ENCODE measurements at places on chromosomes 5 and 9. TPM values are rescaled to one million over a fixed set of nuclear protein-coding genes. Genes with fewer than 3 reads are reported as not detected.

KCNV2 gene
- total RNA-seq = not detected

MYMK gene
- not detected for total RNA-seq

ADAMTS19 gene
- total RNA-seq = 0.08 TPM

PCDHGA8 gene
- 0.51 TPM for total RNA-seq

IL7R gene
- total RNA-seq = 0.44 TPM

DNA sequence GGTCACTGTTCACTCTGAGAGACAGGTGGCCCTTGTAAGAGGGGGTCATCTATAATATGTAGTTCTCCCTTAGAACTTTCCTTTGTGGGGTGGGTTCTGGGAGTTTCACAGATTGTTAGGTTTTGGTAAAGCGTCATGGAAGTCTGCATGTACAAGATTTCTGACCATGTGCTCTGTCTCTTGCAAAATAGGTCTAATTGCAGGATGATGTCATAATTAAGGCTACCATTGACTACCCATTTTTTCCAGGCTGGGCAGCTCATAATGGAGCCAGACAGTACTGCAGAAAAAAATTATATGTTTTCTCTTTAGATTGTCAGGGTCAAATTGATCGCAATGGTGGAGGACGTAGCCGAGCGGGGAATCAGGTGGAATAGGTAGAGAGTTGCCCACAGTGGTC lies 3.7 kb upstream of the GM2A start:
- H3K4me3 ChIP-seq = no peak overlapping the region
- no peak for DNase-seq
- H3K4me1 ChIP-seq = peaks cover 14% of the 10 kb centered on the region
- no peaks in the 10 kb centered on the region for H3K36me3 ChIP-seq
- H3K27me3 ChIP-seq = peaks cover 22% of the 10 kb centered on the region

DNA sequence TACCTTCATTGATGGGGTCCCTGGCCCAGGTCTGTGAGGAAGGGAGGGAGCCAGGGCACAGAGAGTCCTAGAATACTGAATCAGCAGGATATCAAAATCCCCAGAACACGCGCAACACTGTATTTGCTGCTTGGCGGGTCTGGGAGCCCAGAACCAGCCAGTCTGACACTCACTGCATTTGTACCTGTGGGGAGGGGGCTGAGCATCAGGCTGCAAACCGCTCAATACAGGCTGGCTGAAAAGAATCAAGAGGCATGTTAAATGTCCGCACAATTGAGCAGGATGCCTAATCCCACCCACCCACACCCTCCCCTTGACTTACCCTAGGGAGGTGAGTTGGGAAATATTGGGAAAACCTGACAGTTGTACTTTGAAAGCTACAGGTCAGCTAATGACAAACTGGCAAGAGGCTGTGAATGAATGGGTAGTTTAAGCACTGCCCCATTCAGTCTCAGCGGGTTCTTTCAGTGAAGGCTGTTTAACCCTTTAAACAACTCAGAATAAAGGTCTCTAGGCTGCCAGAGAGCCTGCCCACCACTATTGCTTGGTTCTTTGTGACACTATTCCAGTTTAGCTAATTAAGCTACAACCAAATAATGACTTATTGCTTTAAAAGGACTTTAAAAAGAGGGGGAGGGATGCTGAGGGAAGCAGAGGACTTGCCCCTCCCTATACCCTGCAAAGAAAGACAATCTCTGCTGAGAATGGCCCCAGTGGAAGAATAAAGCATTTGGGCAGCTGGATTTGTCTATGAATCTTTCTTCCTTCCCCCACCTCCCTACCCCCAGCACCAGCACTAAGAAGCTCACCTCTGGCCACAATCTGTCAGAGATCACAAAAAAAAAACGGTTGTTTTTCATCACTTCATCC lies 5.0 kb downstream of the SPRY4 start:
- H3K27ac ChIP-seq = peak overlapping the region; percentile 68
- no peaks in the 10 kb centered on the region for H3K27me3 ChIP-seq
- H3K4me1 ChIP-seq = peaks cover 73% of the 10 kb centered on the region
- peak overlapping the region; percentile 56 for H3K4me3 ChIP-seq
- DNase-seq = no peak
- H3K36me3 ChIP-seq = no peaks in the 10 kb centered on the region

DNA sequence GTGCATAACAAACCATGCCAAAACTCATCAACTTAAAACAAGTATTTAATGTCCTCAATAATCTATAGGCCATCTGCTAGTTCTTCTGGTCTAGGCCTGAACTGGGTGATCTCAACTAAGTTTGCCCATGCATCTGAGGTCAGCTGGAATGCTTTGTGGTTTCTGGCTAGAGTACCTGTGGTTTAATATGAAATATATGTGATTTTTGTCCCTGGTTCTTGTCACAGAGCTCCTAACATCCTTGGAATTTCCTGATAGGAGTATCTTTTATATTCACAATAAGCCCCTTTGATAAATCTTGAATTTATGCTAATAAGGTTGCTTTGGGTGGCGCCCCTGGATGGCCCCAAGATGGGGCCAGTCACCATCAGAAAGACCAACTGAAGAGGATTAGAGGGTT lies 535.9 kb downstream of the DNAH5 start:
- H3K36me3 ChIP-seq = no peaks in the 10 kb centered on the region
- no peak for DNase-seq
- H3K27ac ChIP-seq = no peak overlapping the region
- no peaks in the 10 kb centered on the region for H3K4me1 ChIP-seq

DNA sequence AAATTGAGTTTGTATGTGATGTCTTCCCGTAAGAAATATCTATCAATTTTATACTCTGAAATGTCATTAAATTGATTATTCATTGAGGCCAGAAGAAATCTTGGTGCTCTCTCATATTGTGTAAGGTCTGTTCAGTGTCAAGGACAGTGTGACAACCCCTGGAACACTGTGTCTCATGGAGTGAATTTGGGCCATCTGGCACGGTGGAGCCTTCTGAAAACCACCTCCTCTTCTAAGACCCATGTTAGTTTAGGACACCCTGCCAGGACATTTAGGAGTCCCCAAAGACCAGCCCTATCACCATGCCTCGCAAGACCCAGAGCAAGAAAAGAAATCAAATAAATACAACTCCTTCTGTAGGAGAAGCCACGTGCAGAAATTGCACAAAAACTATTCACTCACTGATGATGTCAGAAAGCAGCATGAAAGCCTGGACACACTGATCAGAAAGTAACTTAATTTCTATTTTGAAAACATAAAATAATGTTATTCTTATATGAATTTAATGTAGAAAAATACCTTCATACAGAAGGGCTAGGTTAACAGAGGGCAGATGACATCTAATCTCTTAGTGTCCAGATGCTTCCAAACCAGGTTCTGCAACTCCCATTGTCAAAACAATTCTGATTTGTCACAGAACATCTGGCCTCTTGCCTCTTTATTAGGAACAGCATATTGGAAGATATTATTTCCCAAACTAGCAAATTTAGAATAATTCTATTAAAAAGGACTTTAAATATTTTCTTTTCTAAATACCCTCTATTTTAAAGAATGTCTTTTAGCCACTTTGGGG lies 298.8 kb downstream of the NR2F1-AS1 start:
- no peaks in the 10 kb centered on the region for H3K27me3 ChIP-seq
- no peak overlapping the region for H3K27ac ChIP-seq
- H3K4me3 ChIP-seq = no peak overlapping the region
- peaks cover 5% of the 10 kb centered on the region for H3K36me3 ChIP-seq
- H3K4me1 ChIP-seq = peaks cover 16% of the 10 kb centered on the region

DNA sequence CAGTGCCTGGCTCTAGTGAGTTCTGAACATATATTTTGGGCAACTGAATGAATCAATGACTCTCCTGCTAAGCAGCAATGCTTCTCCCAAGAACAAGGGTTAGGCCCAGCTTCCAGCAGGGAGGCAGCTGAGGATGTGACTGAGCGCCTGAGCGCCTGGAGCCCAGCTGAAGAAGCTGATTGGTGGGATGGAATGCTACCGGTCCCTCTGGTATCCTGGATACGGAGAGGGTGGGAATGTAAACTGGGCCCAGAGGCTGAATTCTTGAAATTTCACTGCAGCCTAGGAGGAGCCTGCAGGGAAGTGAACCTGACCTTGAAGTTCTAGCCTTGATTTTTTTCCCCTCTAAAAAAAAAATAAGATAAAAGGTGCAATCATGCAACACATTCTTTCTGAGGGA lies 43.2 kb downstream of the WWC1 start:
- DNase-seq = no peak
- H3K27ac ChIP-seq = peak overlapping the region; percentile 50
- H3K4me3 ChIP-seq = no peak overlapping the region
- no peaks in the 10 kb centered on the region for H3K27me3 ChIP-seq
- H3K4me1 ChIP-seq = peaks cover 15% of the 10 kb centered on the region

DNA sequence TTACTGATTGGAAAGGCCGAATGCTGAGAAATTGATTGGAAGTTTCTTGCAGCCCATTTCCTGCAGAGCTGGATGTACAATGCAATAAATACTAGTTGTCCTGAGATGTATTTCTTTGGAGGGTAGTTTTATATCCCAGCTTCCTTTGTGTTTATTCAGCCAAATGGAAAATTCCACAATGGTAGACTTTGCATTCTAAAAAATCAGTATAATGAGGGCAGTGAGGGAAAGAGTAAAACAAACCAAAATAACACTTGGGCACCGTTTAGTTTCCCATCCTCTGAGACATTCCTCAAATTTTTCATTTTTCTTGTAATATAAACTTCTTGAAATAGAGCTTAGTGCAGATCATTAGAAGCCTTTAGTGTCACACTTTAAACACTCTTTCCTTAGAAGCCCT lies 379.4 kb downstream of the EBF1 start:
- DNase-seq = no peak
- peak overlapping the region; percentile 80 for H3K27ac ChIP-seq
- H3K4me1 ChIP-seq = peaks cover 72% of the 10 kb centered on the region
- H3K36me3 ChIP-seq = peaks cover 30% of the 10 kb centered on the region
- H3K27me3 ChIP-seq = no peaks in the 10 kb centered on the region
- H3K4me3 ChIP-seq = no peak overlapping the region

- H3K4me1 ChIP-seq = peaks cover 10% of the 10 kb centered on the region
- no peak for DNase-seq
- peak overlapping the region; percentile 5 for H3K27ac ChIP-seq
- H3K4me3 ChIP-seq = no peak overlapping the region
- H3K36me3 ChIP-seq = no peaks in the 10 kb centered on the region
These were observed 9.6 kb upstream of the FSD1L start for GRCh38 chr9:105438141-105438806.

DNA sequence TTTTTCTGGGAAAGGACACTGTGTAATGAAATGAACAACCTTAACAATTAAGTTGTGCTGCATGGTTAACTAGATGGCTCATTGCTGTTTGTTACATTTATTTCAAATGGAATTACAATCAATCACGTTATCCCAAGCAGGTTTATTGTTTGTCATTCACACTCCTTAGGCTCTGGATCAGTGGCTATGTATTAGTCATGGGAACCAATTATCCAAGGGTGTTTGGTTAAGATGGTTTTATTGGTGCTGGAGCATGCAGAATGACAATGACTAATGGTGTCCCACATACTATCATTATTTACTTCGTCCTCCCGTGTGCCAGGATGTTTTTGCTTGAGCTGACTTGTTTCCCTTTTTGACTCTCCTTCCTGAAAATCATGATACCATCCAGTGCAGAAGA lies 10.6 kb upstream of the TRPC7 start:
- no peak for DNase-seq
- H3K4me3 ChIP-seq = no peak overlapping the region
- H3K27me3 ChIP-seq = peaks cover 4% of the 10 kb centered on the region
- H3K4me1 ChIP-seq = no peaks in the 10 kb centered on the region
- no peak overlapping the region for H3K27ac ChIP-seq
- H3K36me3 ChIP-seq = no peaks in the 10 kb centered on the region

GRCh38 chr5:179357031-179357430 lies 11.8 kb upstream of the ADAMTS2 start:
- no peaks in the 10 kb centered on the region for H3K36me3 ChIP-seq
- peaks cover 2% of the 10 kb centered on the region for H3K4me1 ChIP-seq
- H3K27me3 ChIP-seq = no peaks in the 10 kb centered on the region

GRCh38 chr5:180471866-180472265 lies 22.3 kb upstream of the CNOT6 start:
- no peak for DNase-seq
- H3K36me3 ChIP-seq = no peaks in the 10 kb centered on the region
- peaks cover 16% of the 10 kb centered on the region for H3K27me3 ChIP-seq
- peaks cover 5% of the 10 kb centered on the region for H3K4me1 ChIP-seq
- no peak overlapping the region for H3K4me3 ChIP-seq

DNA sequence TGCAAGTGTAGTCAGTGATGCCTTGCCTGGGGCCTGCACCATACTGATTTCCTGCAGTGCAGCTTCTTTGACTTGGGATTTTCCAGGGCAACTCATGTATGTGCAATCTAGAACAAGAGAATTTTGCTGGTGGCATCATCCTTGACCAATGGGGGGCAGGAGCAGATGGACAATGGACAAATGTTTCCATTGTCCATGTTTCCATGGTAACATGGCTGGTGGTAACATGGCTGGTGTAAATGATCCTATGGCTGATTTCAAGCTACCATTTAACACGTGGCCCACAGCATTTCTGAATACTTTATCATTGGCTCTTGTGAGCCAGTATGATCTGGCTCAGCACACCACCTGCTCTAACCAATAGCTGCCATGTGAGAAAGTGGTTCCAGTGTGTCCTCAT lies 130.1 kb upstream of the OSMR start:
- peaks cover 7% of the 10 kb centered on the region for H3K27me3 ChIP-seq
- H3K27ac ChIP-seq = no peak overlapping the region
- no peak overlapping the region for H3K4me3 ChIP-seq
- no peaks in the 10 kb centered on the region for H3K36me3 ChIP-seq
- no peaks in the 10 kb centered on the region for H3K4me1 ChIP-seq

DNA sequence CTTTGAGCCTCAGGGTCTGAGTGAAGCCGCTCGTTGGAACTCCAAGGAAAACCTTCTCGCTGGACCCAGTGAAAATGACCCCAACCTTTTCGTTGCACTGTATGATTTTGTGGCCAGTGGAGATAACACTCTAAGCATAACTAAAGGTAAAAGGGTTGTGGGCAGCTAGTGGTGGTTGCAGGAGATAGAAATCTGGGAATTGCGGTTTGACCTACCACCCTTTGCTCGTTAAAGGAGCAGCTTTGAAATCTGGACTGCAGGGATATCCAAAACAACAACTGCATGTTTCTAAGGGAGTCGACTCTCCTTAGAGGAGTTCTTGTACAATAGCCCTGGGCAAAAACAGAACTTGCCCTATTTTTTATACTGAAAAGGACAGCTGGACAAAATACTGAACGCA lies 19.0 kb downstream of the ABL1 start:
- no peak for DNase-seq
- peaks cover 27% of the 10 kb centered on the region for H3K36me3 ChIP-seq
- H3K4me3 ChIP-seq = no peak overlapping the region
- no peaks in the 10 kb centered on the region for H3K27me3 ChIP-seq
- peaks cover 44% of the 10 kb centered on the region for H3K4me1 ChIP-seq
- peak overlapping the region; percentile 54 for H3K27ac ChIP-seq

DNA sequence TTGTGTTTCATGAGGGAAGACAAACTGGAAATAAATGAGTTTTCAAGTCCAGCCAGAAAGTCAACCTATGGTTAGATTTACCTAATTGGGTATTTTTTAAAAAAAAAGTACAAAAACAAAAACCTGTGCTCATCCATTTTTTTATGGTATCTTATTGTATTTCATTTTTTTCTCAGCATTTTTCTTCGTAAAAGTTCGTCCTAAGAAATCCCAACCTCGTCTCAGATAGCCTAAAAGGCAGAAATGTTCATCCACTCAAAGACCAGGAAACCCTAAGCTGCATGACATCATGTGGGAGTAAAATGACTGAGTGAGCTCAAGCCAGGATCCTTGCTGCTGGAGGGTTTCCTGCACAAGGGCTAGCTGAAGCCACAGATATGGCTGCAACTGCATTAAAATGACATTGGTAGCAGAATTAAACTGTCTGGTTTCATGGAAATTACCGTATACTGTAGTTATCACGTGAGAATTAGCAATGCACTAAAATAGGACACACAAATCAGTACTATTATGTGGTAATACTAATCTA lies 70.4 kb downstream of the NFIB start:
- H3K27ac ChIP-seq = no peak overlapping the region
- no peaks in the 10 kb centered on the region for H3K36me3 ChIP-seq
- DNase-seq = no peak
